Fibroblast of the conjunctiva (primary cell): ENCODE measurements at places on chromosomes 5 and 9.

GRCh38 chr5:75690669-75691068 lies 26.6 kb downstream of the POC5 start:
- DNase-seq, result no peak

- DNase-seq, result no peak
Observed at GRCh38 chr5:91058575-91058974, 324.5 kb downstream of the ARRDC3 start.

- DNase-seq, result no peak
Observed at GRCh38 chr5:37182667-37183066, 66.5 kb downstream of the CPLANE1 start.

DNA sequence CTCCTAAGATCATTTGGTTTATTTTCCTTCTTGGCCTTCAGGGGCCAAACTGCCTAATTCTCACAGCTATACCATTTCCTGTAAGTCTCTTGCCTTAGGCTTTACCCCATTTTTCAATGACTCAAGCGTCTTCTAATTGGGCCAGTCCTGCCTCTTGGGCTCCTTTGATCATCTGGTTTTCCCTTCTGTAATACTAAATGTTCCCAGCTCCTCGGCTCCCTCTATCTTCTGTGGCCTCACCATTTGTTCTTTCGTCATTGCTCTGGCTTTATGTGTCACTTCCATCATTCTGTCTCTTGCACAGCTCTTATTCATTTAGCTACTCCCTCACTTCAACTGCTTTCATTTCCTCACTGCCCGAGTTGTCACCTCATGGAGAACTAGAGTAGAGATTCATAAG lies 14.5 kb upstream of the SPINK7 start:
- DNase-seq, result no peak

DNA sequence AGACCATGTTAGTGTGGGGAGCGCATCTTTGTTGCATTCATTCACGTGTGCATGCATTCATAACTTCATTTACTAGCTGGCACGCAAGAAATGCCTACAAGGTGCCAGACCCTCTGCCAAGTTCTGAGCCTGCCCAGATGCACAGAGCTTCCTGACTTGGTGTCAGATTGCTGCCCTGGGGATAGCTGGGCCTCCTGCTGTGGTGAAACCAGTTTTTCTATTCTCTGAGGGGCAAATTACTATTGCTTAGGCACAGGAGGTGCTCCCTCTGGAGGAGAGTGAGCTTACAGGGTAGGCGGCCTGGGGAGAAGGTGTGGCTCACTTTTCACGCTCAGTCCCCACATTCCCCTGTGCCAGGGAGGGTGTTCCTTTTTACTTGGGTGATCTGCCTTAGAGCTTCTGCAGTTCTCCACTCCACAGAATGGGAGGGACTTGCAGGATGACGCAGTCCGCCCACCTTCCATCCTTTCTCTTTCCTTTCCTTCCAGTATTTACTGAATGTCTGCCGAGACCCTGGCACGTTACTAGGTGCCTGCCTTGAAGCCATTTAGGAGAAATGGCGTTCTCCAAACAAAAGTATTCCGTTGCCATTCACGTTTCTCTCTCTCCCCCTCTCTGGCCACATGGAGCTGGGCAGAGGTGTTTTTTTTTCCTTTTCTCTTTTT lies 27.9 kb upstream of the CTNNA1 start:
- peak; percentile 46 for DNase-seq

- no peak for DNase-seq
Observed at GRCh38 chr9:7930613-7931012, 131.0 kb upstream of the DMAC1 start.

DNA sequence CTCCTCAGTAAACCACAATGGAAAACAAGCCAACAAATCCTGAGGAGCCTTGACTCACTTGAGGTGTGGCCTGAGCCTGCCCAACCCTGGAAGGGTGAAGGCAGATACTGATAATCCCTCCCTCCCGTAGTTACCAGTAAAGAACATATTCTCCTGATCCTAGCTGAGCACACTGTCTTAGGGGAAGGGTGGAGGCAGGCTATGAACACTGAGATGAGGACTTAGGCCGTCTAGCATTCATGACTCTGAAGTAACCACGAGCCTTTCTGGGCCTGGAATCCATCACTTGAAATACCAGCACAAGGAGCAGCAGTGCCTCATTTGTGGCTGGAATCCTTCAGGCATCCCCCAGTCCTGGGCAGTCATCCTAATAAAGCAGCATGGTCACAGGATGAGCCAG lies 124.5 kb upstream of the PRLR start:
- no peak for DNase-seq

DNA sequence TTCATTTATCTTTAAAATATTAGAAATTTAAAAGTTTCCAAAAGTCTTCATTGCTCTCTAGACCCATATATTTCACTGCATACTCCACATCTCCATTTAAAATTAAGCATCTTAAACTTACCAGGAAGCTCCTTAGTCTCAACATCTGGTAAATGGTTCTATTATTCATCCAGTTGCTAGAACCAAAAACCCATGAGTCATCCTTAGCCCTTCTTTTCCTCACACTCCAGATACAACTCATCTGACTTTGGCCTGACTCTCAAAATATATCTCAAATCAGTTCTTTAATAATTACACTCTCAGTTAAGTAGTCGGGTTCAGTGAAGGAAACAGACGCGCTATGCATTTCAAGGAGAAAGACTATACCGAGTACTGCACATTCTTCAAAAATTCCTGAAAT lies 110.2 kb upstream of the COX7C start:
- DNase-seq, result no peak

DNA sequence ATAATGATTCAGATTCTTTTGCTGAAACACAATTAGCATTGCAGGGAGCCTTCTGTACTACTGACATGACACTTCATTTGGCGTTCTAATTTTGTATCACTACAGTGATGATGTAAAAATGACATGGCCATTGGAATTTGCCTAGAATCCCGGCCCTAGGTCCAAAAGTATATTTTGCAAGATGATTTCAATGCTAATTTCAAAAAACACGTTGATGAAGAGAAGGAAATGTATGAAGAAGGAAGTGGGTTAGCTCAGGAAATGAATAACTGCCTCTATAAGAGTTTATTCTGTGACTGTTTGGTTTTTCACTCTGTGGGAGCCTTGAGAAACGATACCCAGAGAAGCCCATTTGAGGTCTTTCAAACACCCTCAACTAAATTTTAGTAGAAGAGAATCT lies 59.3 kb downstream of the OSTF1 start:
- DNase-seq, result no peak

DNA sequence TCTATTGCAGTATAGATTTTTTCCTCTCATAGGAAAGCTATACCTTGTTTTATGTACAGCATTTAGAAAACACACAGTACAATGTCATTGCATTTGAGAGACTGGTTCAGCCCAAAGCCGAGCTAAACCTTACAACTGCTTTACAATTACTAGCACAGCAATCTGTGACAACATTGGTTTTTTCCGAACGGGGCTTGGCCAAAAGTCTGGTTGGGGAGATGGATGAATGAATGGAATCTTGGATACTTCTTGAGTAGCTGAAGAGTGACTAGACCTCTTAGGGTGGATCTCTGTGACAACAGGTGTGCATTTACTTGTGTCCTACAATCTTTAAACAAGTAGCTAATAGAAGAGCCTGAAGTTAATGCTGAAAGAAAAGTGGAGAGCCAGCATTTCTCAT lies 1.2 kb downstream of the SGCD start:
- DNase-seq, result no peak

GRCh38 chr5:104305602-104306001 lies 743.0 kb upstream of the NUDT12 start:
- no peak for DNase-seq

DNA sequence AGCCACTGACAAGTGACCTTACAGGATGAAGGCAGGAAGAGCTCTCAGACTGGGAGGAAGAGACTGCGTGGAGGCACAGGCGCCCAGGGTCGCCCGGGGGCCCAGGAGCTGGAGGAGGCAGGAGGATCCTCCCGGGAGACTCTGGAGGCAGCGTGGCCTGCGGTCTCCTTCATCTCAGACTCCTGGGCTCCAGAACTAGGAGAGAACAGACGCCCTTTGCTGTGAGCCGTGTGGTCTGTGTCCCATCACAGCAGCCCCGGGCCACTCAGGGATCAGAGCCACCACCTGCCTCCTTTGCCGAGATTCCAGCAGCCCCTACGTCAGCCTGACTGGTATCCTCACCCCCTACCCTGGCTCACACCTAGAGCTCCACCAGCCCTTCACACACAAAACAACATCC lies 45.2 kb downstream of the SLC12A7 start:
- DNase-seq, result no peak

GRCh38 chr5:27403243-27403882 lies 365.0 kb upstream of the CDH9 start:
- no peak for DNase-seq

DNA sequence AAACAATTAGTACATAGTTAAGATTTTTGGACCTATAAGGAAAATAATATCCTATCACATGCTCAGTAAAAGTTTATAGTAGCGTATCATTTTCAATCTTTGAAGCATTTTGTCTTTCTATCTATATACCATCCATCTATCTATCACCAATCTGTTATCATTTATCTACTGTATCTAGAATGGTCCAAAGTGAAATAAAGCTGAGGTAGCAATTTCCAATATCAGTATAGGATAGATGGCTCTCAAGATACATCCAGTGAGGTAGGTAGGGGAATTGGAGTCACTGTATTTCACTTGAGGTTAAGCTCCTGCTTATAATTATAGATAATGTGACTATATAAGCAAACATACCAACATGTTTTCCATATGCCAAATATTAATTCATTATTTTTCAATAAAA lies 889.1 kb upstream of the CTNND2 start:
- no peak for DNase-seq

DNA sequence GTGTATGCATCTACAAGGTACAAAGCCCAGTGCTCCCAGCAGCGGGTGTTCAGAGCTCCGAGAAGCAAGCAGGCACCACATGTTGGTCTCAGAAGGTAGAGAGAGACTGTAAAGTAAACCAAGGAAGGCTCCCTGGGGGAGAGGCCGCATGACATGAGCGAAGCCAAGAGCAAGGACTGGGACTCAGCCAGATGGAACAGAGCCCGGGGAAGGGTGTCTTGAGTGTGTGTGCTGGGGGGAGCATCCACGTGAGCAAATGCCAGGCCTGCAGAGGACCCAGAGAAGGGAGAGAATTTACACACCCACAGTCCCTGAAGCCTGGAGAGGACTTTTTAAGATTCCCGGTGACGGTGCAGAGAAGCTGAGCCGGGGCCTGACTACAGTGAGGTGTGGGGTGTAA lies 15.2 kb upstream of the KCNIP1 start:
- no peak for DNase-seq

- DNase-seq, result no peak
Observed at GRCh38 chr9:23497137-23497504, 328.9 kb downstream of the ELAVL2 start.

DNA sequence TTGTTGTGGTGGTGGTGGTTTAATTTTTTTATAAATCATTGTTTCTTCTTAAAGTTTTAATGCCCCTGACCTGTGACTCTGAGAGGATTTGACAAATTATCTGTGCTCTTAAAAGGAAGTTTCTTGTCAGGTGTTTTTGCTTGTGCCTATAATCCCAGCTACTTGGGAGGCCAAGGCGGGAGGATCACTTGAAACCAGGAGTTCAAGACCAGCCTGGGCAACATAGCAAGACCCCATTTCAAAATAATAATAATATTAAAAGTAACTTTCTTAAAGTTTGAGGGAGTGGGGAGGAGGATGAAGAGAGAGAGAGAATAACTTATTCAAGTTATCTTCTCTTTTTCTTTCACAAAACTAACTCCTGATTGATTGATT lies 12.2 kb upstream of the ERMP1 start:
- DNase-seq, result no peak

GRCh38 chr9:17509151-17509550 lies 69.7 kb upstream of the SH3GL2 start:
- DNase-seq, result no peak

DNA sequence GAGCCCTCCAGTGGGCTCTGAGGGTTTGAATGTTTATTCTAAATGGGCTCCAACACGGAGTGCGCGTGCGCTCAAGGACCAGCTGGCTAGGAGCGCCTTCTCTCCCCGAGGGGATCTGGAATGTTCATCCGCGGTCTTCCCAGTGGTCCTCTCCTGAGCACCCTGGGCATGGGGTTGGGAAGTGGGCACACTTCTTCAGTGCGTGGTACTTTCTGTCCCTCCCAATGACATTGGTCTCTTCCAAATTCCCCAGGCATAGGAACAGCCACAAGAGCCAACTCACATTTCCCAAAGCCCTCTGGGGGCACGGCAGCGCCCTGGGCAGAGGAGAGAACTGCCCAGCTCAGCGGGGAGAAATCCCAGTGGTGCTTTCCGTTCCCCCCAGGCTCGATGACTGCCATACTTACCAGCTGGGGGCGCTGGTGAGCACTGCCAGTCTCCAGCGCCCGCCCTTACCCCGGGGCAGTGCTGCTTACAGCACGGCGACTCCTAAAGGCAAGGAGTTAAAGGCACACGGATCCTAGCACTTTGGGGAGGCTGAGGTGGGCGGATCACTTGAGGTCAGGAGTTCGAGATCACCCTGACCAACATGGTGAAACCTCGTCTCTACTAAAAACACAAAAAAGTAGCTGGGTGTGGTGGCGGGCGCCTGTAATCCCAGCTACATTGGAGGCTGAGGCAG lies 29.9 kb upstream of the OBP2B start:
- peak; percentile 28 for DNase-seq

DNA sequence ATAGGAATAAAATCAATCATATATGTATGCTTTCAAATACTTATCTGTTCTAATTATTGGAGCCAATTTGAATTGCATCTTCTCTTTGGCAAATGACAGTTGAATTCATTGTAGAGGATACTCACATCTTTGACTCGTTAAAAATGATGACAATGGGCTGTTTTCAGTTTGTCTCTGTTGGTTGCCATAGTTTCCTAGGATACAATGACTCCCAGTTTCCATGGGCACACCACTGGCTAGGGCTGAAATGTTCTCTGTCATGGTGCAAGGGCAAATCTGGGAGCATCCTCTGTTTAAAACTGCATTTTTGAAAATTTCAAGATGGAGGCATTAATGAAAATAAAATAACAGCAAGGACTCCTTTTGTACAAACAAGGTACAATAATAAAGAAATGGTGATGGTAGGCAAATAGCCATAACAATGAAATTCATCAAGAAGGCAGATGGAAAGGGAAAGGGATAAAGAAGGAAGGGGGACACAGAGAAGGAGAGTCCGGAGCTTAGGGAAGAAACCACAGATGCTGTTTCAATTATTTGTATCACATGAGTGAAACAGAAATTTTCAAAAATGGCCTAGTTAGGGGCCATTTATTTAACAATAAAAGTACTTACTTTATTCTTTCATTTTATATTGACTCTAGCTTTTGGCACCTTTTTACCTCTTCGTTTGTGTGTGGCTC lies 378.8 kb upstream of the SEMA6A start:
- DNase-seq, result no peak

GRCh38 chr9:19642256-19642655 lies 146.6 kb downstream of the SLC24A2 start:
- no peak for DNase-seq

- no peak for DNase-seq
Observed at GRCh38 chr5:80755626-80756025, 100.8 kb upstream of the DHFR start.

GRCh38 chr9:134547161-134548100 lies 94.2 kb upstream of the COL5A1 start:
- no peak for DNase-seq

GRCh38 chr9:93603906-93604326 lies 27.5 kb downstream of the PHF2 start:
- no peak for DNase-seq

GRCh38 chr5:148961261-148962199 lies 101.3 kb downstream of the SH3TC2 start:
- DNase-seq, result no peak
